Fibroblast of skin of right quadriceps (primary cell): ENCODE measurements at places on chromosomes 7 and 10.

GRCh38 chr7:93039786-93040185 lies 78.0 kb downstream of the SAMD9 start:
- no peak for DNase-seq

DNA sequence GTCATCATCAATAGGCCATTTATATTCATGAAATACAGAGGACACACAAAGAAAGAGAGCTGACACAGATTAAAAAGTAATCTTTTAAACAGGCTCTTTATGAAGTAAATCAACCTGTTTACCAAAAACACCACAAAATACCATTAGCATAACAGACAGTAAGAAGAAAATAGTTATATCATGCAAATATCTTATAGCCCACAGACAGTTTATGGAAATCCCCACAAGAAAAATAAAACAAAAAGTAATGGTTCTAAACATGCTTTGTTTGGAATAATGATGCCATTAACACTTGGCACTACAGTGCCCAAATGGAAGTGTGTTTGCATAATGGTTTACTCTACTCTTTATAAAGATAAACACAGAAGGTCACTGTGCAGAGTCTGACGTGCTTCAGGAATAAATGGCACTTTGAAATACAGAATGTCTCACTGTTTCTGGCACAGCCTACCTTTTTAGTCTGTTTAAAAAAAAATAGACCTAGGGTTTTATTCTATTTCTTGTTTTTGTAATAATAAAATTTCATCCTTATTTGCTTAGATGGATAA lies 30.1 kb downstream of the SEMA3D start:
- no peak for DNase-seq

- peak; percentile 29 for DNase-seq
Measured at GRCh38 chr10:126455766-126456405, 67.6 kb upstream of the ADAM12 start.

GRCh38 chr10:131907679-131908078 lies 6.9 kb downstream of the PPP2R2D start:
- DNase-seq, result no peak

- no peak for DNase-seq
Measured at GRCh38 chr7:70771451-70771850, 360.5 kb upstream of the GALNT17 start.

GRCh38 chr7:66957595-66958290 lies 36.7 kb downstream of the TMEM248 start:
- no peak for DNase-seq
